ENCODE measurements at places on chromosomes 2 and 18.

DNA sequence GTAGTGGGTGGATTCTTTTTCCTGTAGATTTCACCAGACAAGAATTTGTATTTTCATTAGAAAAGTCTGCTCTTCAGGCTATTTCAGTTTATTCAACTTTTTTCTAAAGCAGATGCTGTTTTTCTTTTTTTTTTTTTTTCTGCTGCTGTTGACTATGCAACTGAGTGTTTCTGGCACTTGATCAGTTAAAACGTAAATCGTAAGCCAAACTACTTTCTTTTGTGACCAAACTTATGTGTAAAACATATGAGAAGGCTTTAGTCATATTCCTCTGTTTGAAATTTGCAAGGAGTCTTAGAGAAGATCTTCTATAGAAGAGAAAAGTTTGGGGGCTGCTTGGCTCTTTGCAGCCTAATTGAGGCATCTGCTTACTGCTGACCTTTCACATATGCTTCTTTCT is 170.1 kb downstream of the PARD3B start:
- DNase-seq: peak; percentile 43

DNA sequence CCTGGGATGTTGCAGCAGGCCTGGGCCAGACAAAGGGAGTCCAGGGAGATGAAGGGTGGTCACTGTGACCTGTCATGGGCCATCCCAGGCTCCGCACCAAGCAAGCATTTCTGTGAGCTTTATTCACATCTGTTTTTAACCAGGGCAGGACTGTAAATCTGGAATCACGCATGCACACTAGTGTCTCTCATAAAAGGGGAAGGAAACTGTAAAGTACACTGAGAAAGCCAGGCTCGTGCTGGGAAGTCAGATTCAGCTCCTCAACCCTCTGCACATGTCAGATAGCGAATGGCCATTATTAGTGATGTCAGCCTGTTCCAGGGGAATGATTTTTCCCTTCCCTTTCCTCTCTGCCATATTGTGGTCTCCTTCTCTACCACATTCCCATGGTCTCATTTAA is 818.6 kb upstream of the RAB6C start:
- no peak for DNase-seq

DNA sequence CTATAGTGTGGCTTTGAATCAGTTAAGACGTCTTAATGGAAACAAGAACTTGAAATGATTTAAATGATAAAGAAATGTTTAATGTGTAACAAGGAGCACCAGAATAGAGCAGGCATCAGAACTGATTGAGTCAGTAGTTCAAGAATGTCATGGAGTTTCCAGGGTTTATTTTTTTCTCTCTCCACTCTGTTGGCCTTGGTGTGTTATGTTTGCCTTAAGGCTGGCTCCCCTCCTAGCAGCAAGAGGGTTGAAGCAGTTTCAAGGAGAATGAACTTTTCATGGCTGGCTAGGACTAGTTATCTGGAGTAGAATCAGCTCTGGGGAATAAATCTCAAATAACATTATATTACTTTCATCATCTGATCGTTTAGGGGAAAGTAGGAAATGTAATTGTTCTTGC is 13.4 kb upstream of the GLS start:
- DNase-seq: peak; percentile 31

DNA sequence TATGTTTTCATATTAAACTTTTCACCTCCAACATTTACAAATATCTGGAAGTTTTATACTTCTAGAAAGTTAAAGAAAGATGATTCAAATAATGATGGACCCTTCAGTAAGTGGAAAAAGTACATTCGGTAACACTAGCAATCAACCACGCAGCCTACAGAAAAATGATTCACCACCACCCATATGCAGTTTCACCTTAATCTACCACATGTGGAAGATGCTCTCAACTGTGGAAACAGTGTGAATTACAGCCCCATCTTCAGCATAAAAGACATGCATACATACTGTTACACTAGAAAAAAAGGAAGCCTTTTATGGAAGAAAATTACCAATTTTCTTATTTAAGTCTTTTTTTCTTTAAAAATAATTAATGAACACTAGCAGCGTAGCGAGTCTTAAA is 1.1 kb downstream of the SLC38A11 start:
- no peak for DNase-seq

- DNase-seq: no peak
These were observed 354.7 kb downstream of the PARD3B start for GRCh38 chr2:204899983-204900382.
